ENCODE measurements at places on chromosomes 2 and 18.
A peak's percentile ranks its signal among the peaks of the same experiment; 100 is the strongest.

- no peak for DNase-seq
Observed at GRCh38 chr2:21746499-21746898, 622.7 kb downstream of the TDRD15 start.

GRCh38 chr2:189129971-189130370 lies 49.6 kb downstream of the COL5A2 start:
- DNase-seq: no peak

- DNase-seq: peak; percentile 37
Observed at GRCh38 chr2:164841719-164842623, at the start of gene COBLL1. TSS of gene COBLL1 (minus strand) at chr2:164841823. CDS start at chr2:164841196, 627 bp downstream.

DNA sequence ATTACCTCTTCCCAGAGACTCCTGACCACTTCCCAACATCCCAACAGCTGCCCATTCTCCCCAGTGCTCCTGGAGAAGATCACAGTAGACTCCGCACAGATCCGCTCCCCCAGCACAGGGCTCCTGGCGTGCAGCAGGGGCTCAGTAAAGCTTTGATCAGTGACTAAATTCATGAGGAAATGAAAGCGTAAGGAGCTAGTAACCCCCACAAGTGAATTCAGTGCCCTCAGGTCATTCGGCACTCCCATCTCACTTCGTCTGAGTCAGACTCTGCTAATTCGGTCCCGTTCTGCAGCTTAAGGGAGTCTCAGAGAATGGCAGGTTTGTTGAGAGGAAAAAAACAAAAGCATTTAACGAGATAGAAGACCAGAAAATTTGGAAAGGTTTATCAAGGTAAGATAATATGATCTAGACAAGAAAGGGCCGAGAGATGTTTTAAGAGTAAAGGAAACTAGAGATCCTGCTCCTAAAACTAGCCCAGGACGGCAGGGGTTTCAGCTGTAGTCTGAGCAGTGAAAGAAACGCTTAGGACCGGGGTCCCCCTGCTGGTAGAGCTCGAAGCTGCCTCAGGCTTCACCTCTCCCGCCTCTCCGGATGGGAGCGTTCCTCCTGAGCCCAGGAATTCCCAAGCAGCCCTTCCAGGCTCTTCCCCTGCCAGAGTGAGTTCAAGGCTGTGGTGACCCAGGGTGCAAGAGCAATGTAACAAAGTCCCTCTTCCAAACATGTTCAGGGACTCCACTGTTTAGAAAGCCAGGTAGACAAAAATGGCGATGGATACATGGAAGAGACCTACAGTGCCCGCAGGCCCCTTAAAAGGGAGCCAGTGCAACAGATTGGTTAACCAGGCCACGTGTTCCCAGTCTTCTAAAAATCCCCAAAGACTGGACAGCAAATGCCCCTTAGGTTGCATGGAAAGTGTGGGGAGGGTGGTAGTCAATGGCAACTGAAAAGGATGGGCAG lies 127.3 kb downstream of the DNER start:
- DNase-seq: peak; percentile 14

DNA sequence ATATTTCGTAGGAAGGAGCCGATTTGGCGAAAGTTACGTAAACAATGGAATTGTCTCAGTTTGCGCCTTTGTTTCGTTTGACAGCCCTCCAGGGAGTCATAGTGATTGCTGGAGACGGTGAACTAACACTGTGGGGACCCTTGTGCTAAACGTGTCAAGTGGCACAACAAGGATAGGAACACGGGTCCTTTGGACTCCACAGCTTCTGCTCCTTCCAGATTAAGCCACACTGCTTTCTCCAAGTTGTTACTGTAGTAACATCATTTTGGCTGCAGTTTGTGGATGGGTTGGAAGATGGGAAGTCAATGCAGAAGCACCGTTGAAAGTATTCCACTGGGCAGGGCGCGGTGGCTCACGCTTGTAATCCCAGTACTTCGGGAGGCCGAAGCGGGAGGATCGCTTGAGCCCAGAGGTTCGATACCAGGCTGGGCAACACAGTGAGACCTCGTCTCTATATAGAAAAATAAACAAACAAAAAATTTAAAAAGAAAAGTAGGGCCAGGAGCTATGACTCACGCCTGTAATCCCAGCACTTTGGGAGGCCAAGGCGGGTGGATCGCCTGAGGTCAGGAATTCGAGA lies 636 bp upstream of the IMMT start:
- DNase-seq: no peak

DNA sequence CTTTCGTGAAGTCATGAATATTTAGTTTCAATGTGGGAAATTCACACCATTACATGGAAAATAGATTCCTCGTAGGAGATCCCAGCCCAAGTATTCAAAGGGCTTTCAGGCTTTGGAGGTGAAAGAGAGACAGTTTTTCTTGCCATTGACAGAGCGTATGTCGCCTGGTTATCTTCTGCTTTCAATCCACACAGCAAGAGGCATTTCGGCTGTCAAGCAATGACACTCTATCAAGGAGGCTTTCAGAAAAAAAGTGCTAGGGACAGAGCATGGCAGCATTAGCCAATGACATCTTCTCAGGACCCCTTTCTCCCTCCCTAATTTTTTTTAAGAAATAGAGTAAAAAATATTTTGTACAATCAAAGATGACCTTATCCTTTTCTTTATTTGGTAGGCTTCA lies 492.8 kb downstream of the TMEM182 start:
- DNase-seq: no peak

DNA sequence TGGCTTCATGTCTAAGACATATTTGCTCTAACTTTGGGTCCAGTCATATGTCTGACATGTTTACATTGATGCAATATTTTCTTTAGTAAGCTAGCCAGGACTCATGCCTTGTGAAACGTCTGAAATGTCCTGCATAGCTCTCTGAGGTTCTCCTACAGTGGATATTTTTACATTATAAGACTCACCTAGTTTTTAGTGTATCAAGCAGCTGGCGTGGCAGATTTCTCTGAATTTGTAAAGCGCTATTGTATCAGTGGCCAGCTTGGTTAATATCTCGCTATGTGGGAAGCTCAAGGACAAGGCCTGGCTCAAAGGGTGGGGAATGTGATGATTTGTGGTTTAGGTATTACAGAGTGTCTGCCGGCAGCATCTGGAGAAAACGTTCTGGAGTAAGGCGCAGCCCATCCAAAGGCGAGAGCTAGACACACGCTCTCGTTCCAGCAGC lies 164.3 kb downstream of the LTBP1 start:
- DNase-seq: no peak

GRCh38 chr18:68960355-68960754 lies 162.5 kb downstream of the CCDC102B start:
- DNase-seq: no peak

GRCh38 chr2:191686729-191687128 lies 8.8 kb downstream of the NABP1 start:
- no peak for DNase-seq

DNA sequence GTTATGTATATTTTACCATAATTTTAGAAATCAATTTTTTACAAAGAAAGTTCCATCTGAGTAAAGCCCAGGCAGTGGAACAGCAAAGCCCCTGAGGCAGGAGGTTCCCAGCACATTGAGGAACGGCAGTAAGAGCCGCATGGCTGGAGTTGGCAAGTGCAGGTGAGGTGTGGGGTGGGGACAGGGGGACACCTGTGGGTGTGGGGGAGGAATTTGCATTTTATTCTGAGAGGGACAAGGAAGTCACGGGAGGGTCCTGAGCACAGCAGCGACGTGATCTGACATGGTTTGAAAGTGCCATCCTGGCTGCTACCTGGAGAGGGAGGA lies 16.1 kb upstream of the ADI1 start:
- no peak for DNase-seq

DNA sequence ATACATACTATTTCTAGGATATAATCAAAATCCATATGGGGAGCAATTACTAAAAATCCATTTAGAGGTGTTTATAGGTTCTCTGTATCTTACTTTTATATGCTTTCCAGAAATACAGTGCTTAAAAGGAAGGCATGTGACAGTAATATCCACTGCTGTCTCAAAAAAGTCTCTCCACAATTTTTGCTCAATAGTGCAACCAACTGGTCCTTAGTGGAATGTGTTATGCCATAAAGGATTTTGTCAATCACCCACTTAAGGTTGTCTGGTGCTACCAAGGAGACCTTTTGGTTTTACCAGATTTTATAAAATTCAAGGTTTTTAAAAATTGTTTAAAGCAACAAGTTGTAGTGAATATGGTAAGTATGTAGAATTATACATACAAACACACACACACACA lies 328.5 kb upstream of the DSEL start:
- no peak for DNase-seq

DNA sequence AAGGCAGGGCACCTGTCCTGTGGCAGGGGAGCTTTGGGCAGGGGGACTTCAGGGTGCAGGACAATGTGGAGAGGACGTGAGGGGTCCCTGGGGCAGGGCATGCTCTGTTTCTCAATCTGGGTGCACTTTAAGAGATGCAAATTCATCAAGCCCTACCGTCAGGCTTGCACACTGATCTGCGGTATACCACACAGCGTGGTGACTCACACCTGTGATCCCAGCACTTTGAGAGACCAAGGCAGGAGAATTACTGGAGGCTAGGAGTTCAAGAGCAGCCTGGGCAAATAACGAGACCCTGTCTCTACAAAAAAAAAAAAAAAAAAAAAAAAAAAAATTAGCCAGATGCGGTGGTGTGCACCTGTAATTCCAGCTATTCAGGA lies 10.2 kb upstream of the GPC1 start:
- no peak for DNase-seq

DNA sequence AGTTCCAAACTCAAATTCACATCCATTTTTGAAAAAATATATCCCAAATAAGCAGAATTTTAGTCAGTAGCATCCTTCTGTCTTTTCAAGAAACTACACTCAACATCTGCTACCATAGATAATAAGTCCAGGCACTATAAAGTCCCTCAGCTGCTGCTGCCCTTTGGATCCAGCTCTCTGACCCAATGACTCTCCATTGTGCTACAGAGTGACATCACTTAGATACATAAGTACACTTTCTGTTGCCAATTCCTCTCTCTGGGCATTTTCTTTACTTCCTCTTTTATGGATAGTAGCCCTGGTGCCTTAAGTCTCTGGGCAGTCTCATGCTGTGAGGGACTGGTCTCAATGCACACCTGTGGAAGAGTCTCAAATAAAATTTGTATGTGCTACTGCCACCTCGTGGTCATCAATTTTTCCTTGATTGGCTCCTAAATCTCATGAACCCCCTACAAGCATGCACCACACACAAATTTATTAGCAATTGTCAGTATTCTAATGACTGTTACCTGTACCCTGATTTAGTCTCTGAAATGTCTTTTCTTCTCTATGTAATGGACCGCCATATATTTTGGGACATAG lies 219.2 kb downstream of the LRP1B start:
- DNase-seq: no peak

DNA sequence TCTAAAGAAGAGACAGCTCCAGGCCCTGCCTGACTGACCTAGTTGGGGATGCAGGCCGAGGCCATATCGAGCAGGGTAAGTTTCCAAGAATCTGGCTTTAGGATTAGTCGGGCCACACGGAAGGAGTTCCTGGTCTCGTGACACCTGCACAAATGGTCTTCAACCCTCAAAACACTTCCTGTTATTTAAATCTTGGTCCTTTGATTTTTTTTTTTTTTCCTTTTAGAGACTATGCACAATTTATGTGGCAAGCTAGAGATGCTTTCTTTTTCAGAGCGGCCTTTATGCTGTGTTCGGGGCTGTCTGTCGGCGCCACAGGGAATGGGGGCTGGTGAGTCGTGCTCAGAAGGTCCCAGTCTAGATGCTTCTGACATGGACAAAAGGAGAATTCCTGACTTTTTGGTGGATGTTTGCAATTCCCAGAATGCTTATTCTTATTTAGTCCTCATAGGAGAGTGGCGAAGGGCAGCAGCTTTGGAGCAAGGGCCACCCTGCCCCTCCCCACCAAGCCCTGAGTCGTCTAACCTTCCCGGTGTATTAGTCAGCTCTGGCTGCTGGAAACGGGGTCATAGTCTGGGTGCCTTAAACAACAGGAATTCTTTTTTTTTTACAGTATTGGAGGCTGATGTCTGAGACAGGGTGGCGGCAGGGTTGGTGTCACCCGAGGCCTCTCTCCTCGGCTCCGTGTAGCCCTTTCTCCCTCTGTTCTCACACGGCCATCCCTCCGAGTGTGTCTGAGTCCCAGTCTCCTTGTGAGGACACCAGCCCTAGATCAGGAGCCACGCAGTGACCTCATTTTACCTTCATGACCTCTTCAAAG lies 27.4 kb downstream of the HPCAL1 start:
- no peak for DNase-seq

- no peak for DNase-seq
Observed at GRCh38 chr2:160516547-160517365, 23.1 kb upstream of the RBMS1 start.

DNA sequence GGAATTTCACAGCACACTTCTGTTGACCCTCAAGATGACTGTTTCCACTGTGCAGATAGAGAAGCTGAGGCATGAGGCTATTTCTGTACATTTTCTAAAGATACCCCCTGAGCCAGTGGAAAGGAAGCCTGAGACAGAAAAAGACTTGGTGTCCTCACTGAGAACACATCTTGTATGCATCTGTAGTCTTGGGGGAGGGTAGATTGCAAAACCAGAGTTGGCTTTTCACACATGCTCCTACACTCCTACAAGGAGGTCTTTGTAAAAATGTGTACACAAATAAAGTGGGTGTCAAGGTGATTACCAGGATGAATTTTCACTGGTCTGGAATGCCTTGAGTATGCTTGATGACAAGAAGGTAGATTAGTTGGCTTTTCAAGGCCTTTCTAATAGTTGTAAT lies 98.0 kb downstream of the KCTD18 start:
- DNase-seq: no peak

GRCh38 chr2:181239201-181239799 lies 217.9 kb upstream of the ITGA4 start:
- DNase-seq: no peak

GRCh38 chr2:201987426-201987825 lies 46.2 kb upstream of the FZD7 start:
- no peak for DNase-seq

GRCh38 chr2:136183097-136183496 lies 65.1 kb upstream of the CXCR4 start:
- no peak for DNase-seq

- no peak for DNase-seq
Observed at GRCh38 chr2:187552828-187553681, 1.2 kb downstream of the TFPI start.

DNA sequence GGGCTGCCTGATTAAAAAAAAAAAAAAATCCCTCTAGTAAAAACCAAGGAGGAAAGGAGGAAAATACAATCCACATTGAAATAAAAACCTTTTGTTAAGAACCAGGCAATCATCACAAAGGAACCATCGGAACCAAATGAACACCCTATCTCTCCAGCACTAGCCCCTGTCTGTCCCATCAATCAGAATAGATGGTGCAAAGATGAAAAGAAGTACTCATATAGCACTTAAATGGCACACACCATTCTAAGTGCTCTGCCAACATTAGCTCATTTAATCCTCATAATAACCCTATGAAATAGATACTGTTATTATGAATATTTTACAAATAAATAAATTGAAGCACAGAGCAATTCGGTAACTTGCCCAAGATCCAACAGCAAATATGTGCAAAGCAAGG lies 38.5 kb downstream of the LRP2 start:
- DNase-seq: no peak

- DNase-seq: no peak
Observed at GRCh38 chr2:45605116-45605515, 6.0 kb downstream of the SRBD1 start.

DNA sequence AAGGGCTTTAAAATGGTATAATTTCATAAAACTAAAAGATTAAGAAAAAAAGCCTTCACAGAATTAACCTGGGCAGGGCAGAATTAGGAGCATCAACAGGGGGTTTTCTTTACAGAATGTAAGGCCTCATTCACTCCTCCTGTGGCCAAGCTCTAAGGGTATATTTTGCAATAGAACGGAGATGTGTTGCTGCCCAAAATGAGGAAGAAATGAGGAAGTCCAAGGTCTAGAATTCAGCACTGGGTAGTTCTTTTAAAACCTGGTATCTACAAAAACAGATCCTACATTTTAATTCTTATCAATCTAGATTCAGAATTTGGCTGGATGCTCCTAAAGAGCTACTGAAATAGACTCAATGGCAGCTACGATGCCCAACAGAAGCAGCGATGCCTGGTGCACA lies 101.8 kb downstream of the AKAIN1 start:
- no peak for DNase-seq
